ENCODE measurements at places on chromosomes 6 and 20.

GRCh38 chr6:5450073-5450472 is 188.8 kb downstream of the FARS2 start:
- no peak for DNase-seq

- no peak for DNase-seq
These were observed 228.9 kb upstream of the SMLR1 start for GRCh38 chr6:130598021-130598989.

GRCh38 chr6:4707011-4707410 is 69.2 kb upstream of the CDYL start:
- DNase-seq = no peak

GRCh38 chr6:167670938-167671338 is 155.8 kb upstream of the AFDN start:
- DNase-seq = no peak

DNA sequence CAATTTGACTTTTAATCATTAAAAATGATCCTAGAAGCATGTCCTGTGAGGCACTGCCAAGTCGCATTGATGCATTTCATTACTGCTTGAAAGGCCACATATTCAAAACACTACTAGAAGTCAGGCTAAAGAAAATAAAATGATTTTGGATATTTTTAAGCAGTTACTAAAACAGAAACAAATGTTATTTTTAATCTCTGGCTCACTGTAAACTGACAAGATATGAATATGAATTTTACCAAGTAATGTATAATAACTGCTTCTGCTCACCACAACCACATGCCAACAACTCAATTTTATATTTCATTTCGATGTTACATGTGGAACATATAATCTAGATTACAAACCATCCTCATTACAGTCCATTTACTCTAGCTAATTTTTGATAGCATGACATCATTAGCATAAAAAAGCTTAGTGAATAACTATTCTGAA is 90.6 kb downstream of the ATXN1 start:
- no peak for DNase-seq

DNA sequence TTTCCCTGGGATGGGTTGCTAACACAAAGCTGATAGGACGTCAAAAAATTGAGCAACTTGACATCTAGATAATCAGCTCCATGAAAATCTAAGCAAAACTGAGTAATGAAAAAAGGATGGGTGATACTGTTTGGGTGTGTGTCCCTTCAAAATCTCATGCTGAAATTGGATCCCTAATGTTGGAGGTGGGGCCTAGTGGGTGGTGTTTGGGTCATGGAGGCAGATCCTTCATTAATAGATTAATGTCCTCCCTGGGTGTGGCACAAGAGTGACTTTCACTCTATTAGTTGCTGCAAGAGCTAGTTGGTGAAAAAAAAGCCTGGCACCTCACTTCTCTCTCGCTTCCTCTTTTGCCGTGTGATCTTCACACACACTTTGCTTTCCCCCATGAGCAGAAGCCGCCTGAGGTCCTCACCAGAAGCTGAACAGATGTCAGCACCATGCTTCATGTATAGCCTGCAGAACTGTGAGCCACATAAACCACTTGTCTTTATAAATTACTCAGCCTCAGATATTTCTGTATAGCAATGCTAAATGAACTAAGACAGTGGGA is 160.9 kb downstream of the FRK start:
- DNase-seq = peak; percentile 10

GRCh38 chr20:13771853-13772453 is 12.8 kb downstream of the ESF1 start:
- DNase-seq = peak; percentile 31

DNA sequence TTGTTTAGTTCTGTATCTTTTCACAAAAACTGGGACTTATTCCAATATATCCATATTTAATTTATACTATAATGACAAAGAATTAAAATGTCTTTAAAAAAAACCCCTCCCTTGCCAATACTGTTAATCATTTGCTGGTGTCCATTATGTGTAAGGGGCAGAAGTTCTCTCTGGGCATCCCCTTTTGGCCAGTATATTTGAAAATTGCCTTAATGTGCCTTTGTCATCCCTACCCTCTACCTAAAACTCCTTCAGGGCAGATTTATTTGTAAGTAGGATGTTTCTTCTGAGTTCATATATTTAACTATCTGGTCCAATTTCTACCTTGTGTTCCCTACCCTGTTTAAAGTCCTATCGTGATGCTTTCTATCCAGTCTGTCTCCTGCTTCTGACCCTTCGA is 62.9 kb downstream of the ARHGAP18 start:
- DNase-seq = no peak

DNA sequence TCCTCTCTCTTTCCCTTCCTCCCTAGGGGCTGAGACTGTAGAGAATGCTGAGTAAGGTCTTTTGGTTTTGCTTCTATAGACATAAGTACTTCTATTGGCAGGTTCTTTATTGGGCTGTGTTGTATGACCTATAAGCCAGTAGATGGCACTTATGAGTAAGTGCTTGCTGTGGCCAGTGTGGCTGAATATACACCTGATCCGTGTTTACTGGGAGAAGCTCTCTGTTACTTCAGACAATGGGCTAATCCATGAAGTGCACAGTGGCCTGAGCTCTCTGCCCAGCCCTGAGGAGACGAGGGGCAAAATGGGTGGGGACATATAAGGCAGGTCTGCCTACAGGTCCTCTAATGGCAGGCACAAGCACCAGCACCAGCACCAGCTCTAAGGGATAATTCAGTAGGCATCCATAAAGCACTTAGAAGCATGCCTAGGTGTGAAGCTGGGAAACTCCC is 610.3 kb downstream of the RNF144B start:
- DNase-seq = peak; percentile 64

- DNase-seq = no peak
These were observed 91.3 kb downstream of the PDE10A start for GRCh38 chr6:165571721-165572132.

DNA sequence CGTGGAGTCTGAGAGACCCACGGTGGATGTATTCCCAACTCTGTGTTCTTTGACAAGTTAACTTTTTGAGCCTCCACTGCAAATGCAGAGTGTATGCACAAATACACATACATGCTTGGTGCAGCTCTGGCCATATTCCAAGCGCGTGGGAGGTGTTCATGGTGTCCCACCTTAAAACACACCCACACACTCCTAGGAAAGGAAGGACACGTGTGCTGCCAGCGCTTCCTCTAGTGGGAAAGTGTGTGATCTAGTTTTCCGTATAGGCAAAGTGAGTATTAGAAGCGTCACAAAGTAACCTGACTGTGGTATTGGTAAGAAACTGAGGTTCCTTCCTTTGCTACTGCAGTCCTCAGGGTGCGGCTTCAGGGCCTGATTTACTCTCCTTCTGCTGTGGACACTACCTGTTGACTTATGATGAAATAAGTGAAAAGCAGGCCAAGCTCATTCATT is 36.0 kb upstream of the MPC1 start:
- no peak for DNase-seq

DNA sequence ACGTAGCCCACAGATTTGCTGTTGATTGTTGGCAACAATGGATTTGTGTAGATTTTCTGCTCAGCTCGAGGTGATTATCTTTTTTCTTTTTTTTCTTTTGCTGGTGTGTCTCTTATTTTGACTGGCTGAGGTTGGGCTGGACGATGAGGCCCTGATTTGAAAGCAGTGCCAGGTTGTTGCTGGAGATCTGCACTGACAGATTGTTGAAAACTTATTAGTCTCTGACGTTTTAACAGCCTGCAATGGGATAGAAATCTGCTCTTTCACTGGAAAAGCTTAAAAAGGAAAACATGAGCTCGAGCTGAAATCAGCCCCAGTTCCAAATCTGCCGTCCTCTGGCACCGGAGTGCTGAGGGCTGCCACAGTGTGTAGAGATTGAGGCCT is 87.7 kb downstream of the PDE7B start:
- DNase-seq = no peak

GRCh38 chr6:105616521-105616920 is 213.6 kb upstream of the PREP start:
- no peak for DNase-seq

DNA sequence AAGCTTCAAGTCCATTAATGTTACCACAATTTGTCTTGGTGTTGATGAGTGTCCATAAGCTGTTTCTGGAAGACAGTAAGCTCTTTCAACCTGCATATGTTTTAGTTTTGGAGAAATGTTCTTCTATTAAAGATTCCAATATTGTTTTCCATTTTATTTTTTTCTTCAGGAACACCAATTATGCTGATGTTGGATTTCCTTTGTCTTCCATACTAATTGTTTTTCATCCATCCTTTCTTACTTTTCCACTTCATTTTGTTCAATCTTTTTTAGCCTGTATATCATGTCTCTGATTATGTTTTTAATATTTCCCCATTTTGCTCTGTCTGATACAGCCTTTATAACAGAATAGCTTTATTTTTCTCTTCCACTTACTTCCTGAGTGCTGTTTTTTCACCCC is 21.9 kb downstream of the SLC13A3 start:
- DNase-seq = no peak

DNA sequence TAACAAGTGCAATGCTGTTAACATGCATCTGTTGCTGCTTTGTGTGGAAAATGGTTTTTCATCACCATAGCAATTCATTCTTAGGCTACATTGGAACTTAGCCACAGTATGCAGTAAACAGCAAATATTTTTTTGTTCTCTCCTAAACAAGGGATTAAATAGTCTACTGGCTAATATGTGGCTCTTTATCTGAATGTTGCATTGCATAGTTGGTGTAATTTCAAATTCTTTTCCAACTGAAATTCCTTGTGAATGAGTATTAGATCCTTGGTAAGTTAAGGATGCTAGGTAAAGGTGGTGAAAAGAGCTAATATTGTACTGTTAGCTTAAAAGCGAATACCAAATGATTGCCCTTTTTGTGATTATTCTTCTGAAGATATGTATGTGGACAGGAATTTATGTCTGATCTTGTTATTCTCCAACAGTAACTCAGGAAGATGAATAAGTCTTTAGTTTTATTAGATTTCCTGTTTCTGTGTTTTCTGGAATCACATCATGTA is 958 bp downstream of the MLIP start:
- DNase-seq = no peak

- DNase-seq = no peak
These were observed 23.2 kb upstream of the THEMIS start for GRCh38 chr6:127924031-127924430.

DNA sequence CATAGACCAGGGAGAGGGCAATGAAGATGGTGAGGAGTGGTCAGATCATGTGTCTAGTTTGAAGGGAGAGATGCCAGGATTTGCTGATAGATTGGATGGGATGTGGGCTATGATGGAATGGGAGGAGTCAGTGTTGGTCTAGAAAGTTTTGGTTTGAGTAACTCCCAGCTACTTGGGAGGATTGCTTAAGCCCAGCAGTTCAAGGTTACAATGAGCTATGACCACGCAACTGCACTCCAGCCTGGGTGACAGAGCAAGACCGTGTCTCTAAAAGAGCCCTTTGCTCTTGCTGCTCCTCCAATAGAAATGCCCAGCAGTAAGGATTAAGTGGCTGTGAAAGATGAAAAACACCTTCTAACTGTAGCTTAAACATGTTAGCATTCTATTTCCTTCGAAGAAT is 18.2 kb upstream of the LAMP5 start:
- DNase-seq = no peak

DNA sequence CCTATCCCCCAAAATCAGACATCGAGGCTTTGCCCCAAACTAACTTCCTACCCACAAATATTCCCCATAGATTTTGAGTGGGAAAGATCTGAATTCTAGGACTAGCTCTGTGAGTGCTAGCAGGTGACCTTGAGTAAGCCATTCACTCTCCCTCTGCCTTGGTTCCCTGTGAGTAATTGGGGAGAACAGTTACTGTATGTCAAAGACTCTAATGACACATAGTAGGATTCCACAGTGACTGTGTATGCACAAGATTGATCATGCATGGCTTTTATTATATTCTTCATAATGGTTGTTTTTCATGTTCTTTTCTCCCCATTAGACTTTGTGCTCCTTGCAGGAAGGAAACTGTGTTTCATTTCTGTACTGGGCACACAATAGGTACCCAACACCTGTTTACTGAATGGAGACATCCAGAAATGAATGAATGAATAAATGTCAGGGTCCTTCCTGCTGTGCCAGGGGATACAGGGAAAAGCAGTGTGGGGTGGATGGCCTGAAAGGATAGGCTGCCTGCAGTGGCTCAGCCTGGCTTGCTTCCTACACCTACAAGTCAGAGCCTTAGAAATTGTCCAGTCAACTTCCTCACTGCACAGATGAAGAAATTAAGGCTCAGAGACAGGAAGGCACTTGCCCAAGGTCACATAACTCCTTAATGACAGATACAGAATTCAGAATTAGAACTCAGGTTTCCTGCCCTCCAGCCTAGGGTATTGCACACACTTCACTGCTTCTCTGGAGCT is 901 bp upstream of the TMEM151B start:
- DNase-seq = no peak

Data from NB4 (cell line).